Immature natural killer cell (primary cell): ENCODE measurements at places on chromosomes 13 and 19.
A peak's percentile ranks its signal among the peaks of the same experiment; 100 is the strongest.

GRCh38 chr13:29849071-29849631 is 1.3 kb downstream of the UBL3 start:
- DNase-seq = peak; percentile 47

DNA sequence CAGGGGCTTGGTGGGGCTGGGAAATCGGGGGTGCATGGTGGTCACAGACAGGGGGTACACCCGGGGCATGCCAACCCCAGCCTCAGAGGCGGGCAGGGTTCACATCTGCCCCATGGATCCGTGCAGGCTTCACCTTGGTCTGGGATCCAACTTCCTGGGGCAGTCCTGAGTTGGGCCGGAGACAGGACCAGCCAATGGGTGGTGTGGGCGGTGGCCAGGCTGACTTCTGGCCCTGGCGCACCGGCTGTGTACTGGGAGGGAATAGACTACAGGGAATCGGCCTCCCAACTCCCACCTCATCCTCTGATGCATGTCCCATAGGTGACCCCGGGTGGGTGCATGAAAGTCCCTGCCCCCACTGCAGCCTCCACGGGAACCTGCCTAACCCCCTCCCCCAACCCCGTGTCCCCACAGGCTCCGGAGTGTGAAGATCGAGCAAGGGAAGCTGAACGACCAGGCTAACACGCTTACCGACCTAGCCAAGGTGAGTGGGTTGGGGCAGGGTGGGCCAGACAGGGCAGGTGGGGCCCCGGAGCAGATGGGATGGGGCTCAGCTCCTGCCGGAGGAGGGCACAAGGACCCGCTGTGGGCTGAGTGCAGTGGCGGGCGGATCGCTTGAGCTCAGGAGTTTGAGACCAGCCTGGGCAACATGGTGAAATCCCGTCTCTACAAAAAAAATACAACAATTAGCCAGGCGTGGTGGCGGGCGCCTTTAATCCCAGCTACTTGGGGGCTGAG is 14.7 kb upstream of the ARRDC2 start:
- DNase-seq = no peak

- DNase-seq = no peak
Observed at GRCh38 chr19:43700395-43701000, 15.4 kb upstream of the IRGC start.

DNA sequence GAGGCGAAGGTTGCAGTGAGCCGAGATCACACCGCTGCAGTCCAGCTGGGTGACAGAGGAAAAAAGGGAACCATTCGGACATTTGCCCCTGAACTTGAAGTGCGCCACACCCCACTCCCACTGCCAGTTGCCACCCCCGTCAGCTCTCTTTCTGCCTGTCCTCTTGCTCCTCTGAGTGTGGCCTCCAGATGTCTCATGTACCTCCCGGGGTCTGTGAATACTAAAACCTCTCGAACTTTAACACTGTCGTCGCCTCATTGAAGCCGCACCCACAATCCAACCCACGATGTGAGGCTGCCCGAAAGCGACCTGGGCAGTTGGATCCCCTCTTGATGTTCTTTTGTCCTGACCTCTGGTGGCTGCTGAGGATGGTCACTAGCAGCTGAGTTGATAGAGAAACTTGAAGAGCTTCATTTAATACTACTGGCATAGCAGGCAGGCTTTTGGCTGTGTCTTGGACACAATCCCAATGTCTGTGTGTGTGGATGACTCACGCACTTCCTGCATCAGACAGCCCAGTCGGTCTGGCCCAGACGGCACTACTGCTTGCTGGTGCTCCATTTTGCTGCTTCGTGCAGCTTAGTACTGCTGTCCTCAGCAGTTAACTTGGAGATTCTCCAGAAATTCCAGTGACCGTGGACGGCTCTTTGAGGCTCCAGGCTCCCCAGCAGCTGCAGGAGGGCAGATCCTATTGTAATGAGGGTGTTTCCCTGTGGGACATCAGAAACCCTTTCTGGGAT is 4.2 kb downstream of the FPR3 start:
- DNase-seq = no peak

- DNase-seq = peak; percentile 37
Observed at GRCh38 chr19:1087813-1088415, 7.3 kb downstream of the POLR2E start.

DNA sequence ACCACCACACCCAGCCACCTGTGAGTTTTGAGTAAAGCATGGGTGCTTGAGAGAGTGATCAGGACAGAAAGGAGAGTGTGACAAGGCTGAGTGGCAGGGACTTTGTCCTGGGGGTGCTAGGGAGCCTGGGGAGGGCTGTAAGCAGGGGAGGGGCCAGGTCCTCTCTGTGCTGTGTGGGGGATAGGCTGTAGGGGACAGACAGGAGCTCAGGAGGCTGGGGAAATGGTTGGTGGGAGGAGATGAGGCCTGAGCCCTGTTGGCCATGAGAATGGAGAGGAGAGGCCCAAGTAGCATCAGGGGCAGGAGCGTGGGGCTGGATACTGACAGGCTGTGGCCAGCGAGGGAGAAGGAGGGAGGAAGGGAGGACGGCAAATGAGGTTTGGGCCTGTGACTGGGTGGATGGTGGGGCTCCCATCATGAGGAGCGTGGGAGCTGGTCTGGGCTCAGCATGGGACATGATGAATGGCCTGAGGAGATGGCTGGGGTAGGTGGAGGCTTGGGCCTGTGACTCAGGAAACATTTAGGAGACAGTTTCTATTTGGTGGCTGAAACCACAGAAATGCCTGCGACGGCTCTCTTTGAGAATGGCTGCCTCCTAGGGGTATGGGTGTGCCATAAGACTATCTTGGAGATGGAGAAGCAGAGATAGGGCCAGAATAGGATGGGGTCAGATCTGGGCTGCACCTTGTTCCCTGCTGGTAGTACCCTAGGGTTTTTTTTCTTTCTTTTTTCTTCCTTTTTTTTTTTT is 25.0 kb downstream of the GRIN2D start:
- no peak for DNase-seq

DNA sequence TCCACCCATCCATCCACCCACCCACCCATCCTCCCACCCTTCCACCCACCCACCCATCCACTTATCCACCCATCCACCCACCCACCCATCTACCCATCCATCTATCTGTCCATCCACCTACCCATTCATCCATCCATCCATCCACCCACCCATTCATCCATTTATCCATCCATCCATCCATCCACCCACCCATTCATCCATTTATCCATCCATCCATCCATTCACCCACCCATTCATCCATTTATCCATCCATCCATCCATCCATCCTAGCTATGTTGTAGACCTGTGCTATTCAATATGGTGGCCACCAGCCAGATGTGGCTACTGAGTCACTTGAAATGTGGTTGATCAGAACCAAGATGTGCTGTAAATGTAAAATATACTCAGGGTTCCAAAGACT is 5.1 kb downstream of the CAMSAP3 start:
- no peak for DNase-seq

DNA sequence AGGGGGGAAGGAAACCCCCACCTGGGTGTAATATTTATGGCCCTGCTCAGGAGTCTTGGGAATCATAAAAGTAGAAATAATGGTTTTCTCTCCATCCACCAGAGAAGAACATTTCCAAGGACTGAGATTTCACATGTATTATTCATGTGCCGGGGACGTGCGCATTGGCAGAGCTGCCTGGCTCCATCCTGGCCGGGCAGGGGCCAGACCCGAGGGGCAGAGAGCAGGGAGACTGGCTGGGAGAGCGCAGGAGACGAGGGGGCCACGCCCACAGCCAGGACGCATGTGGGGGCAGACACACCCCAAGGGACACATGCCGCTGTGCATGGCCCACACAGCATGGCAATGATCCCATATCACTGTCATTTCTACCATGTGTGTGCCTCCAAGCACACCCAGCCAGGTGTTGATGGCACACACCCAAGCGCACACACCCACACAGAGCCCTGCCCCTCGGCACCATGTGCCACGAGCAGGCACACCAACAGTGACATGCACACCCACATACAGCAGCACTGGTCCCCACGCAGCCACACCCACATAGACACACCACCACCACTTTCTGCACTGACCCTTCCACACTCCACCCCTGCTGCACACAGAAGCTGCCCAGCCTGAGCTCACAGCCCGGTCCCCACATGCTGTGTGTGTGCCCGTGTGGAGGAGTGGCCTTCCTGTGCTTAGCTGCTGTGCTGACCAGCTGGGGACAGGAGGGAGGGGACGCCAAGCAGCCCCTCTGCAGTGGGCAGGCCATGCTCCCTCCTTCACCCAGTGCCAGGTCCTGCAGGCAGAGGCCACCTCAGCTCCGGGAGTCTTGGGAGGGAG is 39.3 kb downstream of the CEBPG start:
- no peak for DNase-seq

DNA sequence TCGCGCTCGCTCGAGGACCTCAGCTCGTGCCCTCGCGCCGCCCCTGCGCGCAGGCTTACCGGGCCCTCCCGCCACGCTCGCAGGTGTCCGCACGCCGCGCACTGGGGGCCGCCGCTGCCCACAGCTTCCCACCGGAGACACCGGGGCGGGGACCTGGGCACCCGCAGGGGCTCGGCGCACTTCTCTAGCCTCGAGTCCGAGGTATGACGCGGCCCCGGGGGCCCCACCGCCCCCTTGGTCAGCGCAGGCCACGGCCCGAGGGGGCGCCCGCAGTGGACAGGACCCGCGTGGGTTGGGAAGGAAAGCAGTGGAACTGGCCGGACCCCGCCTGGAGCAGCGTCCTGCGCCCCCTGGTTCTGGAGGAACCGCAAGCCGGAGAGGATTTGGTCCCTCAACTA is 2.1 kb upstream of the GRWD1 start:
- DNase-seq = peak; percentile 8

DNA sequence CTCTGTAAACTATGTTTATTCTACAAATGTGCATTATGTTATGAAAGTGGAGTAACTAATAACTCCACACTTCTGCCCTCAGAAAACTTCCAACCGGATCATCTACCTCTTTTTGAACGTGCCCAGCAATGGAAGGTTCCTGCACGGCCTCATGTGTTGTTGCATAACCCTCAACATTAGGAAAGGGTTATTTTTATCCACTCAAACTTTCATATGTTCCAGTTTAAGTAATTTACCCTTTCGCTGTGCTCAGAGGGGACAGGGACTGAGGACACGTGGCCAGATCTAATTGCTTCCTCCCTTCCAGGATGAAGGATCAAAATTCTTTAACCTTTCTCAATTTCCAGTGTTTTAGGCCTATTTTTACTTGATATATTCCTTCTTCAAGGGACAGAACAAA is 29.6 kb downstream of the IRS2 start:
- DNase-seq = no peak

DNA sequence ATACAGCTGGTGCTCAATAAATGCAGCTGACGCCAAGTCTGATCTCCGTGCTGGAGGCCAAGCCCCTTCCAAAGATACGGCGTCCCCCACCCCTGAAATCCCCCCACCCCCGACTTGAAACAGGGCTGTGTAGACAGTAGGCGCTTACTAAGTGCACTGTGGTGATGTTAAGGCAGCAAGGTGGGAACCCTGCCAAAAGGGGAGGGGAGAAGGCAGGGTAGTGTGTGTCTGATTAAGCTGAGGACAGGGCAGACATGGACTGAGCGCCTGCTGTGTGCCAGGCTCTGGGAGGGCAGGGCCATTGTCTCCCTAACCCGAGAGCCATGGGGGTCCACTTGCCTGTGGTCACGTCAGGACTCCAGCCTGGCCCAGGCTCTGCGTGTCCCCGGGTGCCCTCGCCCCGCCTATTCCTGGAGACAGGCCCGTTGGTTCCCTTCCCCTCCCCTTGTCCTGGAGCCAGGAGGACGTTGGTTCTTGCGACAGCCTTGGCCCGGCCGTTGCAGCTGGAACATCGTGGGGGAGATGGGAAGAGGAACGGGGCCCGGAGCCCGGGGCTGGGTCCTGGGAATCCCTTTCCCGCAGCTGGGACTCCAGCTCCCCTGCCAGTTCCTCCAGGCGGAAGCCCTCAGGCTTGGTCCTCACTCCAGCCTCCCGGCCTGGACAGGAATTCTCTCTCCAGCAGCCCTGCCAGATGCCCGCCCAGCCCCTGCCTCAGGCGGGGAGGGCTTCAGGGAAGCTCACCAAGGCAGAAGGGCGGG is 1.7 kb upstream of the ELANE start:
- no peak for DNase-seq

- no peak for DNase-seq
Observed at GRCh38 chr19:27676877-27677276, 1536.1 kb downstream of the UQCRFS1 start.

GRCh38 chr13:78376033-78376432 is 227.3 kb downstream of the POU4F1 start:
- no peak for DNase-seq

DNA sequence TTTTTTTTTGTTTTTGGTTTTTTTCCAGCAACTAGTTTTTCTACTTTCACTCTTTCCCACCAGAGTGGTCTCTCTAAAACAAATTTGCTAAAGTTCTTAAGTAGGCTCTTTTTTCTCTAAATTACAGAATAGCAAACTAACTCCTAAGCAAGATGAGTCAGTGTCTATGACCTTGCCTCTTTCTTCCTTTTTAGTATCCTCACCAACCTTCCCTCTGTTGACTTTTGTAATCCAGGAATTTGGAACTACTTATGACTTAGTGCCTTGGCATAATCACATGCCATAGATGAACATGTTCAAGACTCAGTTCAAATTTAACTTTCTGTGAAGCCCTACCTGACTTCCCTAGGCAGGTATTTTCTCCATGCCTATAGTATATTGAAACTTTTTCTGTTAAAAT is 32.3 kb upstream of the AKAP11 start:
- no peak for DNase-seq

DNA sequence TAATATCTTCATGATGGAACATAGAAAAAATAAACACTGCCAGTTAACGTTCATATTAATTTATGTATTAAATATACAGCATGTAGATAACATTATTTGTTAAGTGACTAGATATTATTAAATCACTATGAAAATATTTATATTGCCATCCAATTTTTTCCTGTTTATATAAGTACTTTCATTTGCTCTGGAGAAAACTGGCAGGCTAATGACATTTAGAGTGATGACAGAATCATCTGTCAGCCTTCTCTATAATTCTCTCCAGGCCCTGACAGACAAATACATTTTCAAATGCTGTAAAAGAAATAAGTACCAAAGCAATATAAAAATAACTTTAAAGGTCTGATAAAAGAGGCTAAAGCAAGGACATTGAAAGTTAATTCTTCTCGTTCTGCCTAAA is 2556.7 kb upstream of the PCDH20 start:
- no peak for DNase-seq

- no peak for DNase-seq
Observed at GRCh38 chr13:101565317-101565716, 112.8 kb downstream of the ITGBL1 start.

GRCh38 chr13:106527826-106528225 is 7.6 kb downstream of the EFNB2 start:
- no peak for DNase-seq

- no peak for DNase-seq
Observed at GRCh38 chr13:30862707-30863106, 43.4 kb upstream of the MEDAG start.

DNA sequence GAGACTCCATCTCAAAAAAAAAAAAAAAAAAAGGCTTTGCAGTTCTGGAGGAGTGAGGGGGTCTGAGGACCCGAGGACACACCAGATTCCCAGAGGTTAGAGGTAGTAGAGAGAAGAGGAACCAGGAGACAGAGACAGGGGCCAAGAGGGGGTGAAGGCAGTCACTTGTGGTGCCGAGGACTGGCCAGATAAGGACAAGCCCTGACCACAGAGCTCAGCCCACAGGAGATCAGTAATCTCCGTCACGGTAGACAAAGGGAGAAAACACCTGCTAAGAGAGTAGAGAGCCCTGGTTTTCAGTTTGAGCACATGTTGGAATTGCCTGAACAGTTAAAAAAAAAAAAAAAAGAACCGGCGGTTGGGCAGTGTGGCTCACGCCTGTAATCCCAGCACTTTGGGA is 1.7 kb upstream of the PRAM1 start:
- no peak for DNase-seq
